ENCODE measurements at places on chromosomes 11 and 22.
A peak's percentile ranks its signal among the peaks of the same experiment; 100 is the strongest.

DNA sequence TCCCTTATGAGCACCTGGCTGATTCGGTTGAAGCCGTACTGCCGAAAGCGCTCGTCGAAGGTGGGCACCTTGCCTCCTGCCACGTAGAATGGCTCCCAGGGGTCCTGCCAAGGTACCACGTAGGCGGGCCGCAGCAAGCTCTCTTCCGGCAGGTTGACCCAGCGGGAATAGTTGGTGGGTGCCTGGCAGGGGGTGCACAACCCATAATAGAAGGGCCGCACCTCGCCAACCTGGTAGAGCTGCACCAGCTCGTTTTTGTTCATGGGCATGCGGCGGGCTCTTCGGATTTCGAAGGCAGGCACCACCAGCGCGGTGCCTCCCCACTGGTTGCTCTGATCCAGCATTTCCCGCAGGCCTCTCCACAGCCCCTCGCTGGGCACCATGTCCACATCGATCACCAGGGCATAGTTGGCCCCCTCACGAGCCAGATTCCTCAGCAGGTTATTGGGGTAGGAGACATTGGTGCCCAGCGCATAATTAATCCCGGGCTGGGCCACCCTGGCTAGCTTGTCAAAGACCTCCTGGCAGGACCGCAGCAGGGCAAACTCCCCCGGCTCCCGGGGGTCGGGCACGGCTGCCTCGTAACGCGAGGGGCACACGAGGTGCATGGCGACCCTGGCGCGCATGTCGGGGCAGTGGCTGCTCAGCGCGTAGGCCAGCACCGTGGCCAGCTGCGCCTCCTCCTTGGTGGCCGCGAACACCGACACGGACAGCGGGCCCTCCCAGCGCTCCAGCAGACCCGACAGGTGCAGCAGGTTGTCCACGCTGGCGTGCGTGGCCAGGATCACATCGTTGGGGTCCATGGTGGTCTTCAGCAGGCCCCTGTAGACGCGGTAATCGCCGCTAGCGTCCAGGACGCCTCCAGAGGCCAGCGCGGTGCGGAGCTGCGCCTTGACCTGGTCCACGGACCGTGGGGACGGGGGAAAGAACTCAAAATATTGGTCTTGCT, 679 bp downstream of the B4GAT1 start:
- DNase-seq = peak; percentile 41

- DNase-seq = peak; percentile 18
Measured at GRCh38 chr11:78213526-78214330, 25.0 kb downstream of the USP35 start.

GRCh38 chr11:69454018-69454417, 27.4 kb upstream of the LINC01488 start:
- no peak for DNase-seq

DNA sequence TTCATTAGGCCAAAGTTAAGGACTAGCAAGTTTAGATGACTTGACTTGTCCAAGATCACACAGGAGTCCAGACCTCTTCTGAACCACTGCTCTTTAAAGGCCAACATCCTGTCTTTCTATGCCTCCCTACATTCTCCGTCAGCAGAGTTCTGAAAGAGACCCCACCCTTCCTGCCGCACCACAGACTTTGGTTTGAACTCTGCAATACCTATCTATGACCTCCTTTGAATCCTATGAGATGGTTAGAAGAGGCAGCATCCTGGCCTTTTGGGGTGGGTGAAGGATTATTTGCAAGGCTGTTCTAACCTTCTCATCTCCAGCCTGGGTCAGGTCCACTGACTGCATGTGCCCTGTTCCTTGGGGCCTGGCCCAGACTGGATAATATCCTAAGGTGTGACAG, 4.3 kb upstream of the RRM1 start:
- no peak for DNase-seq

- DNase-seq = no peak
Measured at GRCh38 chr11:111788051-111788450, 21.9 kb upstream of the PPP2R1B start.

GRCh38 chr11:112465433-112466024, 204.9 kb upstream of the PLET1 start:
- no peak for DNase-seq

DNA sequence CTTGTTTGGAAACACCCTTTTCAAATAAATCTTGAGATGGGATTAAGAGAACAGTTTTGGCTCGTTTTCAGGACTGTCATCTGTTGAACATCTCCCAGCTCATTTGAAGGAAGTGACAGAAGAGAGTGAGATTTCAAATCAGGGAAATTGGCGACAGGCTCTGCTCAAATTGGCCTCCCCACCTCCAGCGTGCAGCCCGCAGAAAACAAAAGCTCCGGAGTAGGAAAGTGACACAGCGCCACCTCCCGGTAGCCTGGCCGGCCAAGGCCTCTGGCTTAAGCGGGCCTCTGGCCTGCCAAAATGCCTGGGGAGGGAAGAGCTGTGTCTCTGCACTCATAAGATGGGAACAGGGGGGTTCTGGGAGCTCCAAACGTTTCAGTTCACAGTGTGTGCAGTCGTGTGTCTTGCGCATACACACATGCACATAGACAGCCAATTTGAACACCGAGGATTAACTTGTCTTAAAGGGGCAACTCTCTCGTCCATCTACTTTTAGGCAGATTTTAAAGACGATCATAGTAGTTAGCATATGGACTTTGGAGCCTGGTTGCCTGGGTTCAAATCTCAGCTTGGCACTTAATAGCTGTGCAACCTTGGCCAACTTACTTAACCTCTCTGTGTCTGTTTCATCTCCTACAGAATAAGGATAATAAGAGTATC, 132.7 kb upstream of the RCN1 start:
- DNase-seq = peak; percentile 57

DNA sequence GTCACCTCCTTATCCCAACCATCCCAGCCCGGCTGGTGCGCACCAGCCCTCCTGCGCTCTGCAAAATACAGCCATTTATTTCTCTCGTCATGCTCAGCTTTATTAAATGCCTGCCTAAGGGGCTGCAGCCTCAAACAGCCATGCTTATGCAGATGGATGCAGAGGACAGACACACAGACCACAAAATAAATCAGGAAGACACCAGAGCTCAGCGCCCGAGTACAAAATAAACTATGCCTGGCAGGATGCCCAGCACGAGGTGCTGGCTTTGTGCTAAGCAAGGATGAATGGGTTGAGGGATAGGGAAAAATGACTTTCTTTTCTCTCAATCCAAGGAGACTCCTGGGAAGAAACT, 70.5 kb downstream of the RPUSD4 start:
- peak; percentile 52 for DNase-seq

GRCh38 chr11:11312738-11313137, 40.3 kb downstream of the CSNK2A3 start:
- DNase-seq = no peak

DNA sequence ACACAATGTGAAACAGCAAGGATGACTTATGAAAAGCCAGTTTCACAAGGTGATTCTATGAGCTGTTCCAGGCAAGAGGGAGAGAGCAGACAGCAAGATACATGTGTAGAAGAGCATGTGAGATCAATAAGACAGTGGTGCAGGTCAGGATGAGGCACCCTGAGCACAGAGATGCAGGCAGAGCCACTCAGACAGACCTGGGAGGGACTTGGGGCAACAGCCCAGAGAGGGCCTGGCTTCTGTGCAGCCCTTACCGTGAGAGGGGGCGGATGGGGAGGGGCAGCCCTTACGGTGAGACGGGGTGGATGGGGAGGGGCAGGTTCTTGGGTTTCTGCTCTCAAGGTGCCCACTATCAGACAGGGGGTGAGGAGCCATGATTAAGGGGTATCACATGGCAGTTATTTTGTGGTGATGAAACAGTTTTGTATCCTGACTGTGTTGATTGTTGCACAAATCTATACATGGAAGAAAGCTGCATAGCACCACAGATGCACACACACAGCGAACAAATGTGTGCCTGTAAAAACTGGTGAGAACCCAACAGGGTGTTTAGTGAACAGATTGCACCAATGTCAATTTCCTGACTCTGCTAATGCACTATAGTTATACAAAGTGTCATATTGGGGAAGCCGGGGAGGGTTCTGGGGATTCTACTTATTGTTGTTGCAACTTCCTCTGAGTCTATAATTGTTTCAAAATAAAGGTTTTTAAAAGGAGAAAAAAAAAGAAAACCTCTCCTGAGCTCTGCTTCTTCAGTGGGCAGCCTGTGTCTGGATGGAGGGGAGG, 5.2 kb upstream of the C22orf42 start:
- DNase-seq = no peak
